Activated gamma-delta T cell treated with anti-CD3 and anti-CD28 coated beads, Interleukin-2, amount 50 U/mL, for 16 hours (primary cell): ENCODE measurements at places on chromosomes 16 and 17.

DNA sequence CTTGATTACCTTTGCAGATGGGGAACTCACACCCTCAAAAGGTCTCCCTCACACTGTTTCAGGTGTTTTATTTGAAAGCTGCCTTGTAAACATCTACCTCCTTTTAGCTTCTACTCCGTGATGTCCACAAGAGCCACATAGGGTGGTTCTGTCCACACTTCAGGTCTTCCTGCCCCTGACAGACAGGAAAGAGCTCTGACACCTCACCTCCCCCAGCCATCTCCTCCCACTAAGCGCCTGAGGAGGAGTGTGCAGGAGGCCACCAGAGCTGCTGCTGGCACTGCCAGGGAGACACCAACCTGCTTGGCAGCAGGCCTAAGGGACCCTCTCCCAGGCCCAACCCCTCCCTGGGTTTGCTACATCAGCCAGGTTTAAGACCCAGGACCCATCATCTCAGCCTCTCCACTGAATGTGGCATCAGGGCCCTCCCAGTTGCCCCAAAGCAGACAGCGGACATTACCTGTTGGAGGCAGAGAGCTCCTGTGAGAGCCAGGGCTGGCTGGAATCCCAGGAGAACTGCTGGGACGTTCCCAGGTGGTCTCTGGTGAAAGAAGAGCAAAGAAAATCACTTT is 76.4 kb upstream of the RCVRN start:
- DNase-seq, result no peak

GRCh38 chr17:62597920-62598319 is 29.6 kb upstream of the MRC2 start:
- no peak for DNase-seq

- no peak for DNase-seq
Observed at GRCh38 chr17:47945080-47945479, 3.7 kb downstream of the PNPO start.

DNA sequence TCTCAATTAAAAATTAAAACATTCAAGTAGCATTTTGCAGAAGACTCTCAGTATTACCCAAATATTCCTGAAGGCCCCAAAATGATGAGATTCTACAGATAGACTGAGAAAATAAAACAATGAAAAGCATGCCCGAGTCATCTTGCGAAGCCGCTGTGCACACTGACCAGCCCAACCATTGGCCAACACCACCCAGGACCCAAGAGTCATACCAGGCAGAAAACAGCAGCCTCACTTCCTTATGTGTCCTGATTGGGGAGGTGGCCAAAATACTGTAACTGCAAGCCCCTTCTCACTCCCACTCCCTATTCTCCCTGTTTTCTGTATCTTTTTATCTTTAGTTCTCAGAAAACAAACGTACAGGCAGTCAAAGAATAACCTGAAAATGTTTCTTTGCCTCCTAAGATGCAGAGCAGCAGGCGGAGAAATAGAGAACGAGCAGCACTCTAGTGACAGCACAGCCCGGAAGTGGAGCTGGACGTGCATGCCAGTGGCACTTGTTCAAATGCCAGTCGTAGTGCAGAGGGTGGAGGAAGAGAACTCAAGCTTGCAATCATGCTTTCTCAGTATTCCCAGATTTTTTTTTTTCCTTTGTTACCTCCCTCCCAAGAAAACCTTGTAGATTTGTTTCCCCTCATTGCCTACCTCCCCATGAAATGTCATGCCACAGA is 182.3 kb upstream of the SOX9 start:
- DNase-seq, result no peak

DNA sequence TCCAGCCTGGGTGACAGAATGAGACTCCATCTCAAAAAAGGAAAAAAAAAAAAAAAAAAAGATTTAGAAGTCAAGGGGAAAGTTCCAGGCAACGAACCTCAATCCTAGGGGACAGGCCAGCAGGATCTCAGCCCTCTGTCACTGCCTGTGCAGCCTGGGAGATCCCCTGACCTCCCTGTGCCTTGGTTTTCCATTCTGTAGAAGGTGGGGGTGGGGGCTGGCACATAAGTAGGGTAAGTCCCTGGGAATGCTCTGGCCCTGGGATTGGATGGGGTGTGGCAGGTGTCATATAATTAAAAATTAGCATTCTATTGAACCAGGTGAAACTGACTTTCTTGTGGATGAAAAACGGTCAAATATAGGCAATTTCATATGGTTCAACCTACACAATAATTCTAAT is 90.5 kb downstream of the C16orf78 start:
- DNase-seq, result no peak

DNA sequence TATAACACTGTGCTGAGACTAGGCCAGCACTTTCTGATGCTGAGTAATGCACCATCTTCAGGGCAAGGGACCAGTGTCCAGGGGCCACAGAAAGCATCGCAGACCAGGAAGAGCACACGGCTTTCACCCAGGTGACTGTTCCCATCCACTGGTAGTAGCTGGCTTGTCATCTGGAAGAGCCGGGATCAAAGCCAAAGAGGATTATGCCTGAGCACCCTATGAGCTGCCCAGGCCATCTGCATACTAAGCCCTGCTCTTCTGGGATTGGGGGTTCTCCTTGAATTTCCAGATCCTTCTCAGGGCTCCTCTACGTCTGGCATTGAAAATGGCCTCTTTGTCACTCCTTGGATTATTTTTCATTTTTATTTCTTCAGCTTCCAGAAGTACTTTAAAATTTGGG is 140.7 kb downstream of the IRX3 start:
- no peak for DNase-seq

DNA sequence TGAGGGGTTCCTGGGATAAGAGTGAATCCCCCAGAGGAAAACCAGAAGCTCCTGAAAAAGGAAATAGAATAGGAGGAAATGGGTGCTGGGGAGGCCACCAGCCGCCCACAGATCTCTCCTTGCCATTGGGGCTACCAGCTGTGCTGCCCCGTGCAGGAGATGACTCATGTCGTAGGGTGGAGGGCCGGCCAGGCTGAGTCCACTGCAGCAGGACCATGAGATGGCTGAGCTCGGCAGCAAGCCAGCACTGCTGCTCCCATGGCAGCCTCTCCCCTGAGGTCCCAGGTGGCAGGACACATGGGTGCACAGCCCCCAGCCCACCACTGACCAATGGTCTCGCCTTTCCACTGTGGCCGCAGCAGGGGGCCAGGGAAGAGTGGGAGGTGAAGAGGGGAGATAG is 95.5 kb downstream of the GNAO1 start:
- DNase-seq, result no peak

DNA sequence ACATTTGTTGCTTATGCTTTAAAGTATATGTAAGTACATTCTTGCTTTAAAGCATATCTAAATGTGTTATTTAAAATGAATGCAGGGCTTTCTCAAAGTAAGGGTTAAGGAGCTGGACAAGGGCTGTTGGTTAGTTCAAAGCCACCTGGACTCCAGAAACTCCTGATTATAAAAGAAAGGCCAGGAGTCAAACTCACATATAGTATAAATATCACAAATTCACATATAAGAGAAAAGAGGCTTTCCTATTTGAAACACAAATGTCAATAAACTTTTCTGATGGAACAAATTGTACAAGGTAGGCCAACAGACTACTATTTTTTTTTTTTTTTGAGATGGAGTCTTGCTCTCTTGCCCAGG is 84.5 kb upstream of the CORO6 start:
- DNase-seq, result no peak

DNA sequence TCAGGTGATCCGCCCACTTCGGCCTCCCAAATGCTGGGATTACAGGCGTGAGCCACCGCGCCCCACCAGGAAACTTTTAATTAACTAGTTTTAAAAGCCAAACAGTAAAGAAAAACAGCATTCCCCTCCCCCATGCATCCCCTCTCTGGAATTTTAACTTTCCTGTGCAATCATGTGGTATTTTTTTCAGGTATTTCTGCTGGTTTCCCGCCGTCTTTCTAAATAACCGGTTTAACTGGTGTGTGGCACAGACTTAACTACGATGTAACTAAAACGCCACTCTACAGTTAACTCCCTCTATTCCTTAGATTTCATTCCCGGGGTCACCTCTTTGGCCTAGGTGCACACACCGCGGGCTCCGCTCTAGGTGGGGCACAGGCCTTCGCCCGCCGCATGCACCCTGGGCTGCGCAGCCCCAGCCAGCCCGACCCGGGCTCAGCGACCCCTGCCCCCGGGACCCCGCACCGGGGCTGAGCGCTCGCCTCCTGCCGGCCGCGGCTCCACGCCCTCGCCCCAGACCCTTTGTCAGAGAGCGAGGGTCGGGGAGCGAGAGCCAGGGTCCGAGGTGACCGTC is 15.1 kb upstream of the UTP6 start:
- DNase-seq, result no peak

GRCh38 chr16:82612263-82612662 is 14.5 kb upstream of the CDH13 start:
- DNase-seq, result no peak

DNA sequence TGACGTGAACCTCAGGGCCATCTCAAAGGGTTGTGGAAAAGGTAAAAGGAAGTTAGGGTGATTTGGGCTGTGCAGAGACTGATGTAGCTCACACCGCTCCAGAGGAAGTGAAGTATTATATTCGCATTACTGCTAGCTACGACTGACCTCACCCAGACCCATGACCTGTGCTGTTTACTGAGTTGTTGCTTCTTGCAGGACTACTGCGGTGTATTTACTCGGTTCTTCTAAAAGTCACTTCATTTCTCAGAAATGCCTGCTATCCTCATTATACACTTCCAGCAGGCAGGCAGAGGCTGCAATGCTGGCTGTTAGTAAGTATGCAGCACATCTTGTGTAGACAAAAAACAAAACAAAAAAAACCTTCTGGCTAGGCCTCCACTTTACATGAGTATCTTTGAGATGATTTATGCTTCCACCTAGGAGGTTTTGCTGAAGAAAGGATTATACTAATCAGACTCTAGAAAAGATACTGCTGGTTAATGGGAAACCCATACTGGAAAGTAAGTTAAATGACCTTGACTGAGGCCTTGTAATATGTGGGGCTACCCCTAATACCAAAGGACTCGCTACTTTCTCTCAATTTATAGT is 76.0 kb downstream of the CREBBP start:
- no peak for DNase-seq

- DNase-seq, result no peak
Observed at GRCh38 chr17:59892251-59892923, 356 bp downstream of the TUBD1 start.

DNA sequence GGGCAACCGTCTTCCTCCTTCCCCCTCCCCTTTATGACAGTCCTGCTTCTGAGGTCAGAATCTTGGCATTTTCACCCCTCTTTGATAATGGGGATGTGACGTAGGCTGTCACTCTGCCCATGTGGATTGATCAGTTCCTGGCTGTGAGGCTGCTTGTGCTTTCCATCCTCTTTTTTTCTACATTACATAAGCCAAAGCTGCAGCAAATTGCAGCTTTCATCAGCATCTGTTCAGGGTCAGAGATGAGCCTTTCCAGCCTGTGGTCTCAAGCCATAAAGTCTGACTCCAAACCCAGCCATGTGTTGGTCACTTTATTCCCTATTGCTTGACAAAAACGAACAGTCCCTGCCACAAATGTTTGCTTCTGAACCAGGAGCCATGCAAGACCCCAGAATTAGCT is 535.1 kb downstream of the CDH11 start:
- DNase-seq, result no peak

GRCh38 chr16:69890114-69890891 is 60.8 kb upstream of the CLEC18A start:
- DNase-seq, result no peak

- no peak for DNase-seq
Observed at GRCh38 chr17:76612977-76613851, 27.6 kb upstream of the ST6GALNAC2 start.

- DNase-seq, result no peak
Observed at GRCh38 chr17:37820313-37820994, 75.6 kb upstream of the HNF1B start.

DNA sequence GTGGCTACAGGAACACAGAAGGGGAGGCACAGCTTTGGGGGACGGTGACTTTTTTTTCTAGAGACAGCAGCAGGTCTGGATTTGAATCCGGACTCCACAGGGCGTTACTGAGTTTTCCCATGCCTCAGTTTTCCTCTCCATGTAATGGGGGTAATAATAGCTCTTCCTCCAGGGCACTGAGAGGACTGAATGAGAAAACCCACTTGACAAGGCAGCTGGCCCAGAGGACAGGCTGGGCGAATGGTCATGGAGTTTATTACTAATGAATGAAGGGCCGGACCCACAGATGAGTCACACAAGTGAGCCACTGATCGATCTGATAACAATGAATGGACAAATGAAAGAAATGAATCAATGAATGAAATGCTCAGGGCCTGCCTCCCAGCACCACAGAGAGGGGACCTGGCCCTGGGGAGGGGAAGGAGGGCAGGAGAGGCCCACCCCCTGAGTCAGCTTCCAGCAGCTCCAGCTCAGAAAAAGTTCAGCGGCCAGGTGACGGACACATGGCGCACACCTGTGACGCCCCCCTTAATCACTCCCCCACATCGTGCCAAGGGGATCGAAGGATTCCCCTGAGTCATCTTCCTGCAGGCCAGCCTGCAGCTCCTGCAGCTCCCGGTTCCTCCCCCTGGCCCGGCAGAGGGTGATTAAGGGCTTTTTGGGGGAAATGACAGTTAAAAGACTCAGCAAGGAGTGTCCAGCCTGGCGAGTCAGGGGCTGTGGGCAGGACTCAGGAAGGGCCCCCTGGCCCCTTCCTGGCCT is 54.3 kb downstream of the SOCS1 start:
- DNase-seq, result no peak
